ENCODE measurements at places on chromosomes 3 and 15. TPM values are rescaled to one million over a fixed set of nuclear protein-coding genes. Genes with fewer than 3 reads are reported as not detected.

DNA sequence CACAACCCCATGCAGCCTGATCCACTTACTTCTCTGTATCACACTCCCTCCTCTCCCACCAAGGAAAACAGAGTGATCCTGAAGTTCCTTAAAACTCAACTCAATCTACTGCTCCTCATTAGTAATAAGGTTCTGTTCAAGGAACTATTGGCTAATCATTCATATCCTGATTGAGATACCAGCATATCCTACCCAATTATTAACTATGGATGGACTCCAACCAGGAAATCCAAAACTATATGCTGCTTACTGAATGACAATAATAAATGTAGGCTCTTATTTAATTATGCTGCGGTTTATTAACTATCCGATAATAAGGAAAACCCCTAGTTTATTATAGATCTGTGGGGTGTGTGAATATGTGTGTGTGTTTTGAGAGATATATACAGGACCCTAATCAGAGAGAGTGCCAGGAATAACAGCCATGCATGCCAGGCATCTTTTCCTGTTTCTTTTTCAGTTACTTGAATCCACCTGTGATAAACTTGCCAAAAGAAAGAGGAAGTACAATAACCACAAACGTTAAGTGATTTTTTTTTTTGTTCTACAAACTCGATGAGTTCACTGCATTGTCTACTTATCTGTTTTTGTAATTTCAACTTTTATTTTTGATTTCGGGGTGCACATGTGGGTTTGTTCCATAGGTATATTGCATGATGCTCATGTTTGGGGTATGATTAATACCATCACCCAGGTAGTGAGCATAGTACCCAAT, 1031.7 kb upstream of the CFAP20DC start:
- DNase-seq: no peak

IL5RA gene
- total RNA-seq: 0.14 TPM

DNA sequence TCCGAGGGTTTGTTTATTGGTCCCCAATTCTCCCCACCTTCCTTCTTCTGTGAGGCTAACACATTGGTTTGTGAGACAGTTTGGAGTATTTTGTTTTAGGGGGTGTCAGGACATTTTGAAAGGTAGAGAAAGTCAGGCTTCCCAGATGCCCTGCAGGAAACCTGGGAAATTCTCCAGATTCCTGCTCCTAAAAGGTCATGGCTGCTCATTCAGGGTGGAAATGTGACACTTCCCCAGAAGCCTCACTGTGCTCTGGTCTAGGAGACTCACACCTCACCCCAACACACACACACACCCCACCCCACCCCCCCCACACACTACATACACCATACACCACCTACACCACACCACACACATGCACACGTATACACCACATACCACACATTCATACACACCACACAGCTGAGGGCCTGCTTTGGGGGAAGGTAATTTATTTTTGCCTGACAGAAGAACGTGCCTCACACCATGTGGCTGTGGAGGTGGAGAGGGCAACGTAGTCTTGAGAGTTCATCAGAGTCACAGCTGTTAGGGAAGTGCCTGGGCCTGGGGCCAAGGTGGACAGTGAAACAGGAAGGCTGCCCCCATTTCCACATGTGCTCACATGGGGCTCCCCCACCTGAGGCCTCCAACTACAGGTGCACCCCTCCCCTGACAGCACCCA, 40.4 kb upstream of the LIMD1 start:
- DNase-seq: no peak

DNA sequence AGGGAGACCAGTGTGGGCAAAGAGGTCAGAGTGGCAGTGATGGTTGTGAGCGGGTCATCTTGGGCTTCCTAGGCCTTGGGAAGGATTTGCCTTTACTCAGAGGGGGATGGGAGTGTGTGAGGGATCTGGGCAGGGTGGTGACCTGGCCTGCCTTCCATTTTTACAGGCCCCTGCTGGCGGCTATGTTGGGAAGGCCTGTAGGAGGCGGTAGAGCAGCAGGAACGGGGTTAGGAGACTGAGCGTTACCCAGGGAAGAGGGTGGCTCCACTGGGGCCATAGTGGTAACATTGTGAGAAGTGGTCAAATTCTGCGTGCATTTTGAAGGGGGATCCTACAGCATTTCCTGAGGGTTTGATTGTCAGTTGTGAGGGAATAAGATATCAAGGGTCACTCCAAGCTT, 307.3 kb upstream of the CTDSPL start:
- no peak for DNase-seq

GRCh38 chr15:97146929-97147870, 813.3 kb upstream of the ARRDC4 start:
- no peak for DNase-seq

- no peak for DNase-seq
Observed at GRCh38 chr3:175150812-175151401, 291.8 kb downstream of the NAALADL2 start.

DNA sequence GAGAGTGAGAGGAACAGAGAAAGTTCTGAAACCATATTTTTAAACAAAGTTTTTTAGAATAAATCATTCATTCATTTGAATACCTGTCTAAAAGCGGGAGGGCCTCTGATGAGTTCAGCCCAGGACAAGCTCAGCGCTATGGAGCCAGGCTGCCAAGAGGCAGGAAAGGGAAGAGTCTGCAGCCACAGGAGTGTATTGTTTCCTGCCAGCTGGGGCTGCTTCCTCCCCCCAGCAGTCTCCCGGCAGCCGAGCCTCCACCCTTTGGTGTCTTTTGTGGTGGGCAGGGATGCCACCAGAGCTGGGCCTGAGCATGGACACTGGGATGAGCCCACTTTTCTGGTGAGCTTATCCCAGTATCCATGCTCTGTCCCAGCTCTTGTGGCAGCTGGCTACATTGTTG, 199.5 kb upstream of the TPRG1 start:
- no peak for DNase-seq

GOLGA8R gene
- total RNA-seq: 3.6 TPM

- DNase-seq: no peak
Observed at GRCh38 chr15:91100814-91101607, 954 bp downstream of the SV2B start.

- DNase-seq: no peak
Observed at GRCh38 chr3:66211779-66212178, 9.0 kb upstream of the SLC25A26 start.

PTX3 gene
- total RNA-seq: 0.38 TPM

MUC4 gene
- 170 TPM for total RNA-seq

GRCh38 chr15:31435261-31435911, 108.8 kb downstream of the KLF13 start:
- peak; percentile 85 for DNase-seq
